ENCODE measurements at places on chromosomes 2 and 18.

DNA sequence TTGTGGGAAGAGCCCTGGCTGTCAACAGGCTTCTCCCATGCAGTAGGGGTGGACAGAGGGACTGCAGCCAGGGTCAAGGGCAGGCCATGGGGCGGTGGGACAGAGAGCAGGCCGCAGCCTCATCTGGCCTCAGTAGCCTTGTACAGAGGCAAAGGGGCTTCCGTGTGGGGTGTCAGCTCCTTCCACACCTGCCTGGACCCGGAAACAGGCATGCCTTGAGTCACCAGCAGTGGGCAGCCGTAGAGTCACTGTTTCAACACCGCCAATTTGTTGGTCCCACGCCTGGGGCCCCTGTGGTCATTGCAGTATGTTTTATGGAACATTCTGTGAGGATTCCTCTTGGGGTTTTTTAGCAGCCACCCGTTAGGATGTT lies 173.0 kb downstream of the SMAD7 start:
- no peak for DNase-seq

- DNase-seq, result no peak
Observed at GRCh38 chr18:47888156-47888555, 42.3 kb downstream of the SMAD2 start.

- no peak for DNase-seq
Observed at GRCh38 chr18:63120620-63121019, 198.9 kb downstream of the BCL2 start.

GRCh38 chr2:107927034-107927534 lies 59.2 kb upstream of the SLC5A7 start:
- no peak for DNase-seq

DNA sequence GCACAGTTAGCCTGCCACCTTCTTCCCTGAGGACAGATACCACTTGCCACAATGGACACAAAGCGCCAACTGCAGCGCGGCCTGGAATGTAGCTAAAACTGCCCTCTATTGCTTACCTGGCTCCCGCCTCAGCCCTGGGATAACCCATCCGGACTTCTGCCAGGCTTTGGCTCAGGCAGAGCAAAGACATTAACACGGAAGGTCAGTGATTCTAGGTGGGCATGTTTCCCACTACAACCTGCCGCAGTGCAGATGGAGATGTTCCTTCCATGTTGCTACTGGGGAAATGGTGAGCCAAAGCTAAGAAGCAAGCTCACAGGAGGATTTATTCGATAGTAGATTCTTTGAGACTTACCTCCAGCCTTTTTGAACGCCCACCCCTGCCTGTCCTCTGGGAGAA lies 74.8 kb downstream of the XDH start:
- no peak for DNase-seq

DNA sequence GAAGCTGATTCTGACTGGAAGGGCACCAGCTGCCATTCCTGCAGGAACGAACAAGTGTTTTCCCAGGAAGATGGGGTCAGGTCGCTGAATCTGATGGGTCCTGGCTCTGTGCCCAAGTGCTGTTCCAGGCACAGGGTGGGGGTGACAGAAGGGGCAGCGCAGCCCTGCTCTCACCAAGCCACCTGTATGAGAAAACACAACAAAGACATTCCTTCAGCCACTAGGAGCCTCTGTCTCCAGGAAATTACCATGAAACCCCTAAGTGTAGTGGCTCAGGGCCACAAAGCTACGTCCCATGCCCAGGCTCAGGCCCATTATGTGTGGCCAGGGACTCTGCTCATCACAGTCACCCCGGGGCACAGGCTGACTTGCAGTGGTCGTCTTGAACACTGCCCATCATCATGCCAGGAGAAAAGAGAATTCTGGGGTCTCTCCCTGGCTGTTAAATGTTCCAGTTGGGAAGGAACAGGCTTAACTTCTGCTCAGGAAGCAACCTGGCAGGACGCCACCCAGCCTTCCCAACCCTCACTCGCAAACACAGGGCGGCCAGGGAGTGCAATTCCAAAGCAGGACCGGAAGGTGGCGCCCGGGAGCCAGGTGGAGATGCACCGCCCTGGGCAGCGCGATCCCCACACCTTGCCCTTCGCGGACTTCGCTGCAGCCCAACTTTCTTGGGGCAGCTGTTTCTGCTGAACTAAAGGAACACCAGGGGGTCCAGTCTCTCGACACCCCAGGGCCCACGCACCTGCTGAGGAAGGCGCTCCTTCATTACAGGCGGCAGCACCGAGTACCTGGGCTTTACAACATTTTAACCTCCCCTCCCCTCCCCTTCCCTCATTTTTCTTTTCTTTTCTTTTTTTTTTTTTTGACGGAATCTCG lies 11.0 kb upstream of the SFTPB start:
- peak; percentile 74 for DNase-seq

- DNase-seq, result no peak
Observed at GRCh38 chr18:48558248-48558647, 19.4 kb downstream of the CTIF start.

Data from CD4-positive, alpha-beta T cell treated with Interleukin-15 for 4 hours (primary cell).